ENCODE measurements at places on chromosomes 4 and X. TPM values are rescaled to one million over a fixed set of nuclear protein-coding genes. Genes with fewer than 3 reads are reported as not detected.
A peak's percentile ranks its signal among the peaks of the same experiment; 100 is the strongest.

DNA sequence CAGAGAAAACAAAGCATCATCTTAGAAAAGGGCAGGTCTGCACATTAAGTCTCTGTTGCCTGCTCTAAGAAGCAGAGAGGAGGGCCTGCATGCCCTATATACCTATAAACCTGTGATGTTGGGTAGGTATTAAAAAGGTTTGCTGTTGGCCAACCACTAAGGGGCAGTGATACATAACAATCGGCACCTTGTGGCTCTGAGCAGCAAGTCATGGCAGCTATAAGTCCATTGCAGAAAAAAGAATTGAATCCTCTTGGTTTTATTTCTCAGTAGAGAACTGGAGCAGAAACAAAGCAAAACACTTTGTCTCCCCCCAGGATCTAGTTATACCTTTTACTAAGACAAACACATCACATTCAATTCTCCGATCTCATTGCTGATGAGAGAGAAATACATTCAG is 1364.4 kb downstream of the STIM2 start:
- no peak for DNase-seq

- no peak for DNase-seq
These were observed 333.5 kb downstream of the BMPR1B start for GRCh38 chr4:95091272-95091671.

DNA sequence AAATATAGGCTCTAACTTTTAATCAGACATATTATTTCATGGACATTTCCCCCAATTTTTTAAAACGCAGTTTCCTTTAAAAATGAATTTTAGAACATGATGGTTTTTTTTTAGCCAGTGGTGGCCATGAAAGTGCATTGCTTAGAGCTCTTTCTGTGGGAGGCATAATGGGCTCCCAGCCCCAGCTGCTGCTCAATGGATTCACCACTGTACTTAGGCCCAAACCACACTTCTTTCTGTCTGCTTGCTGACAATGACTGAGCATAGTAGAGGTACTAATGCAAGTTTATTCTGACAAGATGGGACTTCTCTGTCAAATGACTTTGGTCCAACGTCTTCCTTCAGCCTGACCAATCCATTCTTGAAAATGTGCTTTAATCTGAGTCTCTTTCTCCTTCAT is 400.2 kb upstream of the GRIA3 start:
- DNase-seq, result no peak

- DNase-seq, result no peak
These were observed 50.6 kb upstream of the TENM3 start for GRCh38 chr4:182192511-182193181.

GRCh38 chrX:20267931-20268701 is 1.4 kb upstream of the RPS6KA3 start:
- DNase-seq, result peak; percentile 61

GRCh38 chr4:81378386-81378785 is 93.3 kb downstream of the RASGEF1B start:
- DNase-seq, result no peak

Gene HEPH
- total RNA-seq, result 0.34 TPM

Gene PPP4R3C
- not detected for total RNA-seq

Gene PRSS12
- total RNA-seq, result 0.06 TPM
